ENCODE measurements at places on chromosomes 3 and 15. TPM values are rescaled to one million over a fixed set of nuclear protein-coding genes. Genes with fewer than 3 reads are reported as not detected.

GRCh38 chr15:76987896-76988860 lies 6.7 kb upstream of the PSTPIP1 start:
- no peaks in the 10 kb centered on the region for H3K27me3 ChIP-seq
- DNase-seq = no peak
- no peaks in the 10 kb centered on the region for H3K36me3 ChIP-seq
- peaks cover 6% of the 10 kb centered on the region for H3K4me1 ChIP-seq
- H3K27ac ChIP-seq = no peak overlapping the region

GRCh38 chr15:57171426-57171825 lies 204.9 kb upstream of the CGNL1 start:
- DNase-seq = no peak
- H3K27me3 ChIP-seq = no peaks in the 10 kb centered on the region
- H3K27ac ChIP-seq = no peak overlapping the region
- no peak overlapping the region for H3K4me3 ChIP-seq
- no peaks in the 10 kb centered on the region for H3K4me1 ChIP-seq

- no peaks in the 10 kb centered on the region for H3K4me1 ChIP-seq
- DNase-seq = no peak
- H3K27ac ChIP-seq = no peak overlapping the region
Measured at GRCh38 chr3:33541918-33542317, 101.7 kb upstream of the UBP1 start.

DNA sequence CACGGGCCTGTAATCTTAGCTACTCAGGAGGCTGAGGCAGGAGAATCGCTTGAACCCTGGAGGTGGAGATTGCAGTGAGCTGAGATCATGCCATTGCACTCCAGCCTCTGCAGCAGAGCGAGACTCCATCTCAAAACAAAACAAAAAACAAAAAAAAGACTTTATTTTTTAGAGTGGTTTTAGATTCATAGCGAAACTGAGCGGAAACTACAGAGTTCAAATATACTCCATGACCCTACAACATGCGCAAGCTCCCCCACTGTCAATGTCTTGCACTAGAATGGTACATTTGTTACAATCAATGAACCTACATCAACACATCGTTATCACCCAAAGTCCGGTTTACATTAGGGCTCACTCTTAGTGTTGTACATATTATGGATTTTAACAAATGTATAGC lies 2.2 kb upstream of the CRTAP start:
- H3K36me3 ChIP-seq = no peaks in the 10 kb centered on the region
- no peak for DNase-seq
- no peak overlapping the region for H3K27ac ChIP-seq
- H3K4me3 ChIP-seq = no peak overlapping the region
- H3K4me1 ChIP-seq = no peaks in the 10 kb centered on the region

Gene ARHGEF26
- 5.4 TPM for total RNA-seq

All from endodermal cell (in vitro differentiated cells).